ENCODE measurements at places on chromosomes 6 and 20. TPM values are rescaled to one million over a fixed set of nuclear protein-coding genes. Genes with fewer than 3 reads are reported as not detected.

- peak overlapping the region; percentile 68 for H3K4me3 ChIP-seq
- peaks cover 17% of the 10 kb centered on the region for H3K4me1 ChIP-seq
- H3K27me3 ChIP-seq: no peaks in the 10 kb centered on the region
Measured at GRCh38 chr20:289693-290083, 862 bp downstream of the C20orf96 start.

DNA sequence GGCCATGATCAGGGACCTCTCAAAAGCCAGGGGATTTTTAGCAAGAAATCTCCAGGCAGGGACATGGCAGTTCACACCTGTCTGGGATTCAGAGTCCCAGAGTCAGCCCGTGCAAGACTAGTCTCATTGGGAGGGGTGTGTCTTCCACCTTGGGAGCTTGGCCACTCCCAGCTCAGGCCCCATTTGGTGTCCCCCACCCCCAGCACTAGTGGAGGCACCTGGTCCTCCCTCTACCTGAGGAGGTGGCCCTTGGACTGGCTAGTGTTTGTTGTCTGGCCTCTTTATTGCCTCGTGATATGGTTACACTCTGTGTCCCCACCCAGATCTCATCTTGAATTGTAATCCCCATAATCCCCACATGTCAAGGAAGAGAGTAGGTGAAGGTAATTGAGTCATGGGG, 140.8 kb upstream of the PHACTR3 start:
- no peak for DNase-seq
- H3K36me3 ChIP-seq: no peaks in the 10 kb centered on the region
- H3K27ac ChIP-seq: no peak overlapping the region
- H3K27me3 ChIP-seq: peaks cover 3% of the 10 kb centered on the region
- H3K4me3 ChIP-seq: no peak overlapping the region

GRCh38 chr6:90136176-90136575, 160.5 kb downstream of the BACH2 start:
- no peaks in the 10 kb centered on the region for H3K36me3 ChIP-seq
- H3K27ac ChIP-seq: no peak overlapping the region
- DNase-seq: no peak
- H3K4me3 ChIP-seq: no peak overlapping the region

DNA sequence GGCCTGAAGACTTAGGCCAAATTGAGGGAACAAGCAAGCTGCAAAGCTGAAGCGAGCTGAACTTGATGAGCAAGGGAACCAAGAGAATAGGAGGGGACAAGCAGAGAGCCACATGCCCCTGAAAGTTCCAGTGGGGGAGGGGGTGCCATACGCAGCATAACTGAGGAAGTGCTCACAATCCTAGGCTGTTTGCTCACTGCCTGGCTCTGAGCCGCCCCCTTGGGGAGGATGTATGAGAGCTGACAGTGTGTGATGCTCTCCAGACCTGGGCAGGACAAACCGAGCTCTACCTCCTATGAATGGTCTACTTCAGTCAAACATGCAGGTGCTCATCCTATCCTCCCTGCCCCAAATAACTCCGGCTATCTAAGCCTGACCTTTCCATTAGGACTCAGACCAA, 52.1 kb downstream of the FAXC start:
- no peaks in the 10 kb centered on the region for H3K36me3 ChIP-seq
- H3K27me3 ChIP-seq: no peaks in the 10 kb centered on the region
- no peak overlapping the region for H3K4me3 ChIP-seq
- DNase-seq: no peak

DNA sequence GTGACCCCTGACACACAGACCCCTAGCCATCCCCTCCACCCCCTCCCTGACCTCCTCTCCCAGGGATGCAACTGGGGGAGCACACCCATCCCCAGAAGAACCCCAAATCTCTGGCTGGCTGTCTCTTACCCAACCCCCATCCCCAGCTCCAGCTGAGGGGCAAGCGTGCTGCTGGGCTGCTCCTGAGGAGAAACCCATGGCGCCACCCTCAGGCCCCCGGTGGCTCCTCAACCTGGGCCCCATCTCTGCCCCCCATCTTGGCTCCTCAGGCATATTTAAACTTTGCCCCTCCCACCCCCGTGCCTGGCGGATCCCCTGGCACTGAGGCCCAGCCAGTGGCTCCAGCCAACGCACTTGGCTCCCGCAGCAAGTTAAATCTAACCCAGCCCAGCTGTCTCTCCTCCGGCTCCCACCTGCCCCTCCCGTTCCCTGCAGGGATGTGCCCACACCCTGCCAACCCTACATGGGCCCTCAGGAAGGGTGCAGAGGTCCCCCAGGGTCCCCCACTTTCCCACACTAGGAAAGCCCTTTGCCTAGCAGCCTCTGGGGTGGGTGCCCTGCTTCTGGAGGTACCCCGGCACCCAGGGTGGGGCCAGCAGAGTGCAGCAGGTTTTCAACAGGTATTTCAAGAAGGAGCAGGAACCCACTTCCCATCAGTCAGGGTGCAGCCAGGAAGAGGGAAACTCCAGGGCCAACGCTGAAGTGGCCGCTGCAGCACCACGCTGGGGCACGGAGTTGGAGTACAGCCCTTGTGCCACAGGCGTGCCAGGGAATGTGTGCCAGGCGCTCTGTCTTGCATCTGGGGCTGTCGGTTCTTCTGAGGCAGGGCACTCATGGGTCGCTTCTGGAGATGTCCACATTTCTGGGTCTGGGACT, 5.3 kb upstream of the OSBPL2 start:
- no peak for DNase-seq
- peaks cover 7% of the 10 kb centered on the region for H3K27me3 ChIP-seq
- H3K4me1 ChIP-seq: peaks cover 4% of the 10 kb centered on the region
- H3K4me3 ChIP-seq: no peak overlapping the region
- H3K27ac ChIP-seq: no peak overlapping the region
- H3K36me3 ChIP-seq: no peaks in the 10 kb centered on the region

- no peak overlapping the region for H3K4me3 ChIP-seq
- no peaks in the 10 kb centered on the region for H3K27me3 ChIP-seq
- H3K4me1 ChIP-seq: no peaks in the 10 kb centered on the region
Measured at GRCh38 chr6:153976921-153977693, 61.9 kb upstream of the OPRM1 start.

GRCh38 chr6:106667022-106667402, 37.6 kb downstream of the QRSL1 start:
- no peak overlapping the region for H3K4me3 ChIP-seq
- H3K4me1 ChIP-seq: no peaks in the 10 kb centered on the region
- H3K27ac ChIP-seq: no peak overlapping the region
- no peaks in the 10 kb centered on the region for H3K27me3 ChIP-seq
- H3K36me3 ChIP-seq: peaks cover 33% of the 10 kb centered on the region
- DNase-seq: no peak

GRCh38 chr6:54191461-54191860, 80.2 kb downstream of the MLIP start:
- DNase-seq: no peak
- H3K27me3 ChIP-seq: no peaks in the 10 kb centered on the region
- no peak overlapping the region for H3K4me3 ChIP-seq
- H3K4me1 ChIP-seq: no peaks in the 10 kb centered on the region
- H3K27ac ChIP-seq: no peak overlapping the region

DNA sequence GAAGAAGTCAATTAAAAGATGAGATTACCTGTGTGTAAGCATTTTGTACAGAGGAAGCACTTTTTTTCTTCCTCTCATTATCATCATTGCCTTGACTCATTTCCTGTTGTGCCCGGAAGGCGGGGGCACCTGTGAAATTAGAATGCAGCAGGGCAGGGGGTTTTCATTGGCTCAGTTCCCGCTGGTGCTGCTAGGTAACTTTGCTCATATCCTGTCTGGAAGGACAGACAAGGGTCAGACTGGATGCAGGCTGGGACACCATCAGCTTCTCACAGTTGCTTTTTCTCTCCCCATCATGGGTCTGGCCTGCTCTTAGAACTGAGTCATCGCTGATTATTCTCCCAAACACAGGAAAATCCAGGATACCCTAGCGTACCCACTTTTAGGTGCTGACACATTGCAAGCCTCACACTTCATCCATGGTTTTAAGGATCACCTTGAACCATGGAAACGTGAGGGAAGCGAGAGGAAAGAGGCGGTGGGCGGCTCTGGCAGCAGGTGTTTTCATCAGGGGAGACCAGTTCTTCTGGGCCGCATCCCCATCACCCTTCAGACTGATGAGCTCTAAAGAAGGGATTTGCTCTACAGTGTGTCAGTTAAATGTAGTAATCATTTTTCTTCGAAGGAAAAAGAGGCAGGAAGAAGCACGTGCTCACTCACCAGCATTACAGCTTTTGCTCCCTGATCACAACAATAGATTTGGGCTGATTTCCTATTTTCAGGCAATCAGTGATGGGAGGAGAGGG, 195.7 kb upstream of the SASH1 start:
- H3K4me3 ChIP-seq: no peak overlapping the region
- no peaks in the 10 kb centered on the region for H3K36me3 ChIP-seq

- DNase-seq: no peak
- H3K27me3 ChIP-seq: peaks cover 39% of the 10 kb centered on the region
- no peaks in the 10 kb centered on the region for H3K36me3 ChIP-seq
- no peaks in the 10 kb centered on the region for H3K4me1 ChIP-seq
- H3K4me3 ChIP-seq: no peak overlapping the region
Measured at GRCh38 chr20:51221791-51222408, 199.0 kb upstream of the KCNG1 start.

DNA sequence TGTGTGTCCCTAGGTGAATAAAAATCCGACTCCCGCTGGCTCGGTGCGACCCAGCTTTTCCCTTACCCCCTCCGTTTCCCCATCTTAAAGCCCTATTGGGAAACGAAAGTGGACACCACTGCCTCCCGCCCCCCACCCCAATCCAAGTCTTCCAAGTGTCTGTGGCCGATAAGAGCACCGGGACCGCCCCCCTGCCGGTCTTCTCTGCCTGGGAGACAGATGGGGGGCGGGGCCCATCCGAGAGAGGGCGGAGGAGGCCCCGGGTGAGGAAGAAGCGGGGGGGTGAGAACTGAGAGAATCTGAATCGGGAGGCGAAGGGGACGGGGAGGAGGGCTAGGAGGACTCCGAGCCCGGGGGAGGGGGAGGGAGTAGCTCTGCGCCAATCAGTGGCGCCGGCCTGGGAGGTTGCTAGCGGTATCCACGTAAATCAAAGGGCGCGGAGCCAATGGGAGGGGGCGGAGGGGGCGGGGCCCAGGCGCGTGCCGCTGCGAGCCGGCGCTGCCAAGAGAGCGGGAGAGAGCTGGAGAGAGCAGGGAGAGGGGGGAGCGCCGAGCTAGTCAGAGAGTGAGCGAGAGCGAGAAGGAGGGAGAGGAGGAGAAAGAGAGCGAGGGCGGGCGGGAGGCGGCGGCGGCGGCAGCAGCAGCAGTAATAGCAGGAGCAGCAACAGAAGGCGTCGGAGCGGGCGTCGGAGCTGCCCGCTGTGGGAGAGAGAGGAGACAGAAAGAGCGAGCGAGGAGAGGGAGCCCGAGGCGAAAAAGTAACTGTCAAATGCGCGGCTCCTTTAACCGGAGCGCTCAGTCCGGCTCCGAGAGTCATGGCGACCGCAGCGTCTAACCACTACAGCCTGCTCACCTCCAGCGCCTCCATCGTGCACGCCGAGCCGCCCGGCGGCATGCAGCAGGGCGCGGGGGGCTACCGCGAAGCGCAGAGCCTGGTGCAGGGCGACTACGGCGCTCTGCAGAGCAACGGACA, at the start of gene POU3F2:
Gene POU3F2 (plus strand): TSS at position 515 of the 972 bp plus-strand sequence. CDS start 300 bp downstream, at position 815.
- H3K27ac ChIP-seq: no peak within 1 kb of the TSS
- DNase-seq: peak; percentile 81
- peaks cover 52% of the 10 kb centered on the region for H3K4me1 ChIP-seq
- peak within 1 kb of the TSS; percentile 62 for H3K4me3 ChIP-seq

DNA sequence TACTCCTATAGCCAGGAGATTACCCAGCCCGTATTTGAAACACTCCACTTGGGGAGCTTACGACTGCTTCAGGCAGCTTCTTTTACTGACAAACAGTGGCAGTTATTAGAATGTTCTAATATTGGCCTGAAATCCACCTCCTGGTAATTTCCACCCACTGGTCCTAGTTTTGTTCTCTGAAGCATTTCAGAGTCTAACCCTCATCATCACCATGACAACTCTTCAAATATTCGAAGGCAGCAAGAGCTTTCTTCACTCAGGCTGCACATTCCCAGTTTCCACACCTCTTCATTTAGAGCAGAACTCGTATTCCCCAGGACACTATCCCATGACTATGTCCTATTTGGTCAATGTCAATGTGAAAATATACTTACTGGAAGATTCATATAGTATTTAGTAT, 325.6 kb downstream of the UBE3D start:
- H3K4me3 ChIP-seq: no peak overlapping the region
- no peaks in the 10 kb centered on the region for H3K4me1 ChIP-seq
- H3K27me3 ChIP-seq: no peaks in the 10 kb centered on the region
- no peak overlapping the region for H3K27ac ChIP-seq

DNA sequence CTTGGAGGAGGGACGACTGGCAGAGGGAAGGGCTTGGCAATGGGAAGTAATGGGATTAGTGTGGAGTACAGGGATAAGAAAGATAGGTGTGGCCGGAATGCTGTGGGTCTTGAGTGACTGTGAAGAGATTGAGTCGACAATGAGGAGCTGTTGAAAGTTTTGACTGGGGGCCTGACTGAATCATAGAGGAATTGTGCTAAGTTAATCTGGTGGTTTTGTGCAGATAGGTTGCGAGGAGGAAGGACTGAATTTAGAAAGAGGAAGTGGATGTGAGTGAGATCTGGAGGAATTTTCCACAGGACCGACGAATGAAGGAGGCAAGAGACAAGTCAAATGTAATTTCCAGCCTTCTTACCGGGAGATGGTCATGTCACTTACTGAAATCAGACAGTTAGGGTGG, 143.9 kb upstream of the RALGAPA2 start:
- no peak overlapping the region for H3K4me3 ChIP-seq
- H3K27ac ChIP-seq: no peak overlapping the region
- H3K27me3 ChIP-seq: peaks cover 14% of the 10 kb centered on the region
- no peaks in the 10 kb centered on the region for H3K36me3 ChIP-seq
- no peak for DNase-seq

GRCh38 chr6:134626086-134626485, 308.2 kb upstream of the SGK1 start:
- no peak overlapping the region for H3K27ac ChIP-seq
- no peak for DNase-seq
- no peaks in the 10 kb centered on the region for H3K36me3 ChIP-seq
- no peaks in the 10 kb centered on the region for H3K27me3 ChIP-seq
- H3K4me1 ChIP-seq: peaks cover 4% of the 10 kb centered on the region

GRCh38 chr6:32254761-32255198, 30.9 kb upstream of the NOTCH4 start:
- H3K27ac ChIP-seq: peak overlapping the region; percentile 84
- peaks cover 5% of the 10 kb centered on the region for H3K4me1 ChIP-seq
- DNase-seq: no peak
- H3K36me3 ChIP-seq: no peaks in the 10 kb centered on the region

FOXA2 gene
- total RNA-seq: 23.5 TPM

CHRNA4 gene
- total RNA-seq: not detected

BPIFB2 gene
- total RNA-seq: 0.21 TPM

GTSF1L gene
- total RNA-seq: not detected

FOXS1 gene
- total RNA-seq: 1.1 TPM

DYNLT2 gene
- total RNA-seq: 1.6 TPM

PRR18 gene
- 0.59 TPM for total RNA-seq

BMP7 gene
- total RNA-seq: 0.74 TPM
